CD8-positive, alpha-beta memory T cell (primary cell): ENCODE measurements at places on chromosomes 5 and 9.

- no peak for DNase-seq
- no peak overlapping the region for H3K4me3 ChIP-seq
- no peaks in the 10 kb centered on the region for H3K36me3 ChIP-seq
- no peak overlapping the region for H3K27ac ChIP-seq
- H3K27me3 ChIP-seq: no peaks in the 10 kb centered on the region
- peaks cover 13% of the 10 kb centered on the region for H3K4me1 ChIP-seq
Measured at GRCh38 chr9:105046907-105047741, 119.2 kb upstream of the ABCA1 start.

- H3K4me1 ChIP-seq: no peaks in the 10 kb centered on the region
- no peak overlapping the region for H3K4me3 ChIP-seq
- H3K27ac ChIP-seq: no peak overlapping the region
- no peaks in the 10 kb centered on the region for H3K36me3 ChIP-seq
- H3K27me3 ChIP-seq: no peaks in the 10 kb centered on the region
Measured at GRCh38 chr5:137167187-137167586, 331.9 kb downstream of the SPOCK1 start.

- no peaks in the 10 kb centered on the region for H3K36me3 ChIP-seq
- no peak for DNase-seq
- H3K27me3 ChIP-seq: no peaks in the 10 kb centered on the region
- no peak overlapping the region for H3K27ac ChIP-seq
- no peaks in the 10 kb centered on the region for H3K4me1 ChIP-seq
- no peak overlapping the region for H3K4me3 ChIP-seq
Measured at GRCh38 chr9:89596937-89597555, 7.8 kb upstream of the GADD45G start.

DNA sequence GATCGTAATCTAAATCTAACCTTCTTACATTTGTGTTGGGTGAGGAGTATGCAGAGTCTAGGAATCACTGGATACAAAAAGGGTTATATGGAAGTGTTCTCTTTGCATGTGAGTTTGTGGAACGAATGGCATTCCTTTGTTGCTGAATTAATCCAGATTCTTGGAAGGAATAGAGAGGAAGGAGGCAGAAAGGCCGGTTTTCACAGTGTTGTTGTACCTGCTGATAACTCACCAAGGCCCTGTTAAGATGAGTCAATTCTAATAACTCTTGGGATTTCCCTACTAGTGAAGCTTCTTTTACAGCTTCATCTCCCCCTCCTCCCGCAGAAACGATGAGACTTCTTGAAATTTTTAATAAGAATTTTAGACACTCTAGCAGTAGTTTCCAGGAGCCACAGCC lies 84.0 kb downstream of the ZSWIM6 start:
- peaks cover 5% of the 10 kb centered on the region for H3K4me1 ChIP-seq
- DNase-seq: no peak
- H3K36me3 ChIP-seq: no peaks in the 10 kb centered on the region
- no peak overlapping the region for H3K27ac ChIP-seq
- no peak overlapping the region for H3K4me3 ChIP-seq
- no peaks in the 10 kb centered on the region for H3K27me3 ChIP-seq

GRCh38 chr5:148177207-148177606 lies 8.9 kb downstream of the SPINK14 start:
- no peak overlapping the region for H3K4me3 ChIP-seq
- no peak overlapping the region for H3K27ac ChIP-seq
- no peaks in the 10 kb centered on the region for H3K36me3 ChIP-seq

GRCh38 chr5:172395483-172395882 lies 58.8 kb downstream of the SH3PXD2B start:
- no peaks in the 10 kb centered on the region for H3K4me1 ChIP-seq
- no peak overlapping the region for H3K27ac ChIP-seq
- H3K36me3 ChIP-seq: no peaks in the 10 kb centered on the region
- no peak for DNase-seq
- no peak overlapping the region for H3K4me3 ChIP-seq

DNA sequence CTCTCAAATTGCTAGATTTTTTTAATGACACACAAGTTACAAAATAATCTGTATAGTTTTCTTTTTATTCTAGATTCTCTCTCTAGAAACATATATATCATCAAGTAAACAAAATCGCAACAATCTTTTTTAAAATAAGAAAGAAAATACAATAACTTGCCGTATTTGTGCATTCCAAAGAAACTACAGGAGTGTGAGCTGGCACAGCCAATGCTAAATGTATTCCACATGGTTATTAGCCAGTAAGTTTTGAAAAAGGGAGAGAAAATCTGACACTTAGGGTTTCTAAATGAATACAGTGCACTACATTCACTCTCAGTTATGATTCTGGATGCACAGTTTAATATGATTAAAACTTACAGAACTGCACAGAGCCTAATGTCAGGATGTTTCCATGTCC lies 117.9 kb downstream of the BNC2 start:
- H3K4me1 ChIP-seq: no peaks in the 10 kb centered on the region
- no peak for DNase-seq
- H3K27ac ChIP-seq: no peak overlapping the region
- no peak overlapping the region for H3K4me3 ChIP-seq
- H3K36me3 ChIP-seq: no peaks in the 10 kb centered on the region
- no peaks in the 10 kb centered on the region for H3K27me3 ChIP-seq

DNA sequence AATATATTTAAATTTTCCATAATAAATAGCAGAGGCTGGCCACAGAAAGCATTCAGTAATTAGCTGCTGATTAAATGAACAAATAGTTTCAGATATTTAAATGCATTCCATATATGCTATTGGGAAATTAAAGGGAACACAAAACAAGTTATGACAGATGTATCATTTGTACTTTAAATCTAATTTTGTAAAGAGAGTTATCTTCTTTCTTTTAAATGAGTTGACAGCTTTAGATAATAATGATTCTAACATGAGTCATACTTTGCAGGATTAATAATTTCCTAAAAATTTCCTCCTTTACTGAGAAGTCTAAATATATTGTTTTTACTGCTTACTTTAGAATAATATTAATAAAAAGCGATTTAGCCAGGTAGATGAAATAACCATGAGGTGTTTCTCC lies 320.1 kb downstream of the ADAMTS6 start:
- H3K27me3 ChIP-seq: no peaks in the 10 kb centered on the region
- no peak for DNase-seq
- no peaks in the 10 kb centered on the region for H3K36me3 ChIP-seq
- H3K4me3 ChIP-seq: no peak overlapping the region
- H3K4me1 ChIP-seq: no peaks in the 10 kb centered on the region

- no peak overlapping the region for H3K4me3 ChIP-seq
- H3K36me3 ChIP-seq: no peaks in the 10 kb centered on the region
- no peaks in the 10 kb centered on the region for H3K27me3 ChIP-seq
- no peak overlapping the region for H3K27ac ChIP-seq
- no peaks in the 10 kb centered on the region for H3K4me1 ChIP-seq
Measured at GRCh38 chr5:171534043-171534895, 114.8 kb downstream of the FGF18 start.

GRCh38 chr9:128718047-128718446 lies 5.9 kb downstream of the ZDHHC12 start:
- no peak overlapping the region for H3K4me3 ChIP-seq
- peaks cover under 1% of the 10 kb centered on the region for H3K4me1 ChIP-seq
- H3K36me3 ChIP-seq: no peaks in the 10 kb centered on the region
- H3K27me3 ChIP-seq: no peaks in the 10 kb centered on the region
- H3K27ac ChIP-seq: no peak overlapping the region

GRCh38 chr5:128645581-128645980 lies 107.5 kb upstream of the FBN2 start:
- no peak overlapping the region for H3K4me3 ChIP-seq

DNA sequence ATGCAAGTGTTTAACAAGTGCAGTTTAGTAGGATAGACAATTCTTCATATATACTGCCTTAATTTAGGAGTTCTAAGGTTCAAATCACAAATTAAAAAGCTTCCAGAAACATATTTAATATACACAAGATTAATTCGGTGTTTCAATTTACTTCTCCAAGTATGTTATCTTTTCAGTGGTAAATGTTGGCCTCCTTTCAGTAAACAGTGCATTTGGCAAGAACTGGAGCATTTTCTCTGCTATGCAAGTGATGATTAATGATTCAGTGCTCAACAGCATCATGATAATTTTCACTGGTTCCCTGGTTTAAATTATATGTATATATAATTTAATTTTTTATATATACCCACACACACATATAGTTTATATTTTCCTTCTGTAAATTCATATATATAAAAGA lies 541.7 kb downstream of the EFNA5 start:
- DNase-seq: no peak
- H3K27ac ChIP-seq: no peak overlapping the region
- H3K36me3 ChIP-seq: no peaks in the 10 kb centered on the region
- H3K4me1 ChIP-seq: no peaks in the 10 kb centered on the region
- no peak overlapping the region for H3K4me3 ChIP-seq
- H3K27me3 ChIP-seq: no peaks in the 10 kb centered on the region

DNA sequence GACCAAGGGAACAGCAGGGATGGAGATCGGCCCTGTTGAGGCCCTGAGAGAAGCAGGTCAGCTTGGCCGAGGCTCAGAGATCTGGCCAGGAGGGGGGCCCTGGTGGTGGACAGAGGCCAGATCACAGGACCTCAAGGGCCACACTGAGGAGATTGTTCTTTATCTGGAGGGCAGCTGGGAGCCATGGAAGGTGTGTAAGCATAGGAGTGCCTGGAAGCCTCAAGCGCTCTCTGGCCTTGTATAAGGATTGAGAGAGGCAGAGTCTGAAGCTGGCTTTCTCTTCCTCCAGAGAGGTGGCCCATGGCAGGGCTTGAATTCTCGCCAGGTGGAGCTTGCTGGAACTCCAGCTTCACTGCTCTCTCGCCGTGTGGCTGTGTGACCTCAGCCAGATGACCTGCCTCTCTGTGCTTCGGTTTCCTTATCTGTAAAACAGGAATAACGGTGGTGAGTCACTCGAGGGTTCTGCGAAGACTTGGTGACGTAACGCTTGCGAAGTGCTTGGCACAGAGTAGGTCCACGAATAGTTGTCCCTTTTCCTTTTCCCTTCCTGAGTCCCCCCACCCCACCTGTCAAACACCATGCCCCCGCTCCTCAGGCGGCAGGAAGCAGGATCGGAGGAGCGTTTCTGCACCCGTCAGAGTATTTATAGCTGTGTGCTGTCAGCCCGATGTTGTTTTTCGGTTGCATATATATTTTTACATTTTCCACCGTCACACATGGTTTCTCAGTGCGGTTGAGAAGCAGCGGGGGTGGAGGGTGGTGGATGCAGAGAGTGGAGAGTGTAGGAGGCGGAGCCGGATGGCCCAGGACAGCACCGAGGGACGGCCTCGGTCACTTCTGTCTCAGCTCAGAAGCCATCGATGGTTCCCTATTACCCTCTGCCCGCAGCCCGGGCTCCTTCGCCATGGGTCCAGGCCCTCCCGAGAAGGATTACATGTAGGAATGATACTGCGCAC lies 17.0 kb upstream of the CRB2 start:
- no peaks in the 10 kb centered on the region for H3K36me3 ChIP-seq
- H3K4me1 ChIP-seq: peaks cover 24% of the 10 kb centered on the region
- H3K4me3 ChIP-seq: peak overlapping the region; percentile 67
- no peaks in the 10 kb centered on the region for H3K27me3 ChIP-seq
- peak; percentile 14 for DNase-seq

- DNase-seq: no peak
- H3K4me3 ChIP-seq: no peak overlapping the region
- no peaks in the 10 kb centered on the region for H3K27me3 ChIP-seq
- H3K27ac ChIP-seq: no peak overlapping the region
- no peaks in the 10 kb centered on the region for H3K4me1 ChIP-seq
Measured at GRCh38 chr9:4865681-4866080, 72.9 kb downstream of the RCL1 start.

DNA sequence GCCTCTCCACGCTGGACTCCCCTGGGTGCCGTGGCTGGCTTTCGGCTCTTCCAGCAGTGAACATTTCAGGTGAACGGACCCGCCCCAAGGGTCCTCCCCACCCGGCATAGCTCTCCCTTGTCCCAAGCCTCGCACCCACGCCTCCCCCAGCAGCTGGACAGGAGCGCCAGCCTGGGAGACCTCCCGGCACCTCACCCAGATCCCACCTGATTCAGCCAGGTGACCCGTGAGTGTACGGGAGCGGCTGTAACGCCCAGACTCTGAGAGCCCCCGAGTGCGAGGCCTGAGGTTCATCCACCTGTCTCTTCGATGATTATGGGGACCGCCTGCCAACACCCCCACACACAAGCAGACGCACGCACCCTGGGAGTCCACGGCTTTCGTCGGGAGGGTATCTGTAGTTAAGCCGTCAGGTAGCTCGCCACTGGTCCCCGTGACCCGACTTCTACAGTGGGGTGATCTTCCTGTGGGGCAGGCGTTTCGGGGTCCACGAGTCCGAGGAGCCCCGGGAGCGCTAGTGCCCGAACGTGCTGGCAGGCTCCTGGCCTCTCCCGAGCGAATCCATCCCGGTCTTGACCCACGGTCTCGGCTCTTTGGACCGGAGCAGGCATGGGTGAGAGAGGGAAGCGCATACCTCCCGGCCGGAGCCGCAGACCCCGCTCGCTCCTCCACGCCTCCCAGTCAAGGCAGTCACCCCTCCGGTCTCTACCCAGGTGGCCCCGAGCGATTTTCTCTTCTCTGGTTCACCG lies 14.9 kb downstream of the TRIM7 start:
- peaks cover 6% of the 10 kb centered on the region for H3K4me1 ChIP-seq
- peak; percentile 33 for DNase-seq
- peak overlapping the region; percentile 83 for H3K27ac ChIP-seq
- no peaks in the 10 kb centered on the region for H3K27me3 ChIP-seq
- H3K4me3 ChIP-seq: peak overlapping the region; percentile 100
- H3K36me3 ChIP-seq: no peaks in the 10 kb centered on the region

- DNase-seq: no peak
- H3K27me3 ChIP-seq: no peaks in the 10 kb centered on the region
- no peak overlapping the region for H3K4me3 ChIP-seq
- no peaks in the 10 kb centered on the region for H3K4me1 ChIP-seq
- no peaks in the 10 kb centered on the region for H3K36me3 ChIP-seq
- H3K27ac ChIP-seq: no peak overlapping the region
Measured at GRCh38 chr5:149904293-149904886, 40.2 kb downstream of the PDE6A start.

GRCh38 chr5:66415208-66415607 lies 181.0 kb upstream of the MAST4 start:
- no peak overlapping the region for H3K27ac ChIP-seq
- DNase-seq: no peak
- H3K4me3 ChIP-seq: no peak overlapping the region
- no peaks in the 10 kb centered on the region for H3K36me3 ChIP-seq
- no peaks in the 10 kb centered on the region for H3K27me3 ChIP-seq
- H3K4me1 ChIP-seq: no peaks in the 10 kb centered on the region

- no peak overlapping the region for H3K4me3 ChIP-seq
- H3K36me3 ChIP-seq: no peaks in the 10 kb centered on the region
- DNase-seq: no peak
- H3K27me3 ChIP-seq: no peaks in the 10 kb centered on the region
Measured at GRCh38 chr9:7909537-7909936, 110.0 kb upstream of the DMAC1 start.

DNA sequence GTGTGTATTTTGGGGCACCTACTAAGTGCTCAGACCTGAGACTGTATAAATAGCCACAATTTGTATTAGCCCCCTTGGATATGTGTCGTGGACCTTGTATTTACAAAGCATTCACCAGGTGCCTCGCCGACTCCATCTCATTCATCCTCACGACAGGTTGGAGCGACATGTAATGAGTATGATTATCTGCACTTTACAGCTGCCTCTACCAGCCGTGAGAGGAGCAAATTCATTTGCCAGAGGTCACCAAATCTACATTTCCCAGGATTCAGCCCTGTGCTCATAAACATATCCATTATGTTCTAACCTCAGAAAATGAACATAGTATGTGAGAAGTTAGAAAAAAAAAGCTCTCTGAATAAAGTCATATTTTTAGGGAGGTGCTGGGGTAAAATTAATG lies 167.4 kb downstream of the ZDHHC21 start:
- no peaks in the 10 kb centered on the region for H3K4me1 ChIP-seq
- H3K36me3 ChIP-seq: no peaks in the 10 kb centered on the region
- no peak for DNase-seq
